Lung microvascular endothelial cell (primary cell): ENCODE measurements at places on chromosomes 11 and 22. TPM values are rescaled to one million over a fixed set of nuclear protein-coding genes. Genes with fewer than 3 reads are reported as not detected.

Gene HBB
- not detected in 2 replicates for total RNA-seq

Gene H19
- 20.0 and 53.6 TPM in 2 replicates for total RNA-seq

Gene MMP7
- total RNA-seq, result 0.20 and 10.0 TPM in 2 replicates

Gene POU2AF2
- not detected in 2 replicates for total RNA-seq

Gene TRIM51
- total RNA-seq, result not detected in 2 replicates

Gene C22orf42
- not detected in 2 replicates for total RNA-seq

Gene YPEL4
- total RNA-seq, result under 0.01 TPM in 2 replicates

Gene MRGPRE
- total RNA-seq, result not detected in 2 replicates

Gene CRYBA4
- not detected in 2 replicates for total RNA-seq
